HCT116 (cell line): ENCODE measurements at places on chromosomes 16 and 17. TPM values are rescaled to one million over a fixed set of nuclear protein-coding genes. Genes with fewer than 3 reads are reported as not detected.

- H3K4me1 ChIP-seq = peaks cover 70% of the 10 kb centered on the region
- DNase-seq = peak; percentile 89
- H3K4me3 ChIP-seq = no peak overlapping the region
These were observed 166.3 kb downstream of the MSI2 start for GRCh38 chr17:57422574-57423164.

DNA sequence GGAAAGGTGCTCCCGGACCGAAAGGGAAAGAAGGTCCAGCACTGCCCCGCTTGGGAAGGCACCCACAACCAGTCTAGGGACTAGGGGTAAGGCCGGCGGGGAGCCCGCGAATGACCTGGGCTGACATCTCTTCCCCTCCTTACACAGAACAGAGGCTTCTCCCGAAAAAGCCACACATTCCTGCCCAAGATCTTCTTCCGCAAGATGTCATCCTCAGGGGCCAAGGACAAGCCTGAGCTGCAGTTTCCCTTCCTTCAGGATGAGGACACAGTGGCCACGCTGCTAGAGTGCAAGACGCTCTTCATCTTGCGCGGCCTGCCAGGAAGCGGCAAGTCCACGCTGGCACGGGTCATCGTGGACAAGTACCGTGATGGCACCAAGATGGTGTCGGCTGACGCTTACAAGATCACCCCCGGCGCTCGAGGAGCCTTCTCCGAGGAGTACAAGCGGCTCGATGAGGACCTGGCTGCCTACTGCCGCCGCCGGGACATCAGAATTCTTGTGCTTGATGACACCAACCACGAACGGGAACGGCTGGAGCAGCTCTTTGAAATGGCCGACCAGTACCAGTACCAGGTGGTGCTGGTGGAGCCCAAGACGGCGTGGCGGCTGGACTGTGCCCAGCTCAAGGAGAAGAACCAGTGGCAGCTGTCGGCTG, 1.5 kb downstream of the CNP start:
- H3K4me1 ChIP-seq = peaks cover 7% of the 10 kb centered on the region
- peaks cover 15% of the 10 kb centered on the region for H3K36me3 ChIP-seq
- H3K27ac ChIP-seq = peak overlapping the region; percentile 73; the same call in 1 of the 2 replicates
- no peak for DNase-seq

DNA sequence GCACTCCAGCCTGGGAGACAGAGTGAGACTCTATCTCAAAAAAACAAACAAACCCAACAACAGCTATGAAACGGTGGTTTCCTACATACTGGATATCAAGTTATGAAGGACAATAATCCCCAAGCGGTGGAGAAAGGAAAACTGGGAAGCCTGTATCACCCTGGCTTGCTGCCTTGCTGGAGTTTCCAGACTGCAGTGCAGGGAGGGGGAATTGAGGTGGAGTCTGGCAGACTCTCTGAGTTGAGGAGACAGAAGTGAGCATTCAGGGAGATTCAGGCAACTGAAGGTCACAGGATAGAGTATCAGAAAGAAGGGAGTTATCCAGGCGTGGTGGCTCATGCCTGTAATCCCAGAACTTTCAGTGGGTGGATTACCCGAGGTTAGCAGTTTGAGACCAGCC, 11.9 kb downstream of the QRICH2 start:
- H3K4me1 ChIP-seq = no peaks in the 10 kb centered on the region
- no peak for DNase-seq
- no peaks in the 10 kb centered on the region for H3K27me3 ChIP-seq
- H3K36me3 ChIP-seq = no peaks in the 10 kb centered on the region; the same call in 1 of the 2 replicates
- no peak overlapping the region for H3K27ac ChIP-seq

GRCh38 chr17:65514541-65514940, 46.9 kb downstream of the AXIN2 start:
- H3K36me3 ChIP-seq = no peaks in the 10 kb centered on the region
- peak overlapping the region; percentile 82 for H3K27ac ChIP-seq
- no peak overlapping the region for H3K4me3 ChIP-seq
- H3K4me1 ChIP-seq = peaks cover 23% of the 10 kb centered on the region
- DNase-seq = no peak
- no peaks in the 10 kb centered on the region for H3K27me3 ChIP-seq

DNA sequence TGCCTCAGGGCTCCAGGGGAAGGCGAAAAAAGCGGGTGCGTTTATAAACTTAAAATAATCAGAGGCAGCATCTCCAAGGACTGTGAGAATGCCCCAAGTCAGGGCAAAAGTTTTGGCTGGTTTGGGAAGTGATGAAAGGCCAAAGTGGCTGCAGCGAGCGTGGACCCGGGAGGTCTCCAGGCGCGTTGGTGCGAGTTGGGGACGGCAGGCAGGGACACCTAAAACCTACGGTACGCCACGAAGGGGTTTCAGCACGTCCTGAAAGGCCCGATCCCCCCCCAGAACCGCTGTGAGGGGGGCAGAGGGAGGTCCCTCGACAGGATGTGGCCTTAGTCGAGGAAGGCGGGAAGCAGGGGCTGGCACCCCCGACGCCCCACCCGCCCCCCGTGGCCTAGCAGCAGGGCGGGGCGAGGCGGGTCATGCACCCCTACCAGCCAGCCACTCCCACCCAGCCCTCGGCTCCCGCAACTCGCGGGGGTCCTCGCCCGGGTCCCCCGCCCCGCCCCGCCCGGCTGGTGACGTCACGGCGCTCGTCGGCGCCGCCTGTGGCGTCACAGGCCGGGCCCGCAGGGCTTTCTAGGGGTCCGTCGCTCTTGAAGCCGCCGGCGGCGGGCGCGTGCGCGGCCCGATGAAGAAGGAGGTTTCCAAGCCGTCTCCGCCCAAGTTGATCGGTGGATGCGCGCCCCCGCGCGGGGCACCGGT, at the start of gene MYCBPAP:
MYCBPAP (plus strand) TSS at position 569 of the 702 bp plus-strand sequence. CDS start 236 bp downstream, outside the sequence.
- H3K4me3 ChIP-seq = no peak within 1 kb of the TSS
- no peaks in the 10 kb centered on the region for H3K27me3 ChIP-seq
- DNase-seq = no peak
- H3K4me1 ChIP-seq = no peaks in the 10 kb centered on the region

DNA sequence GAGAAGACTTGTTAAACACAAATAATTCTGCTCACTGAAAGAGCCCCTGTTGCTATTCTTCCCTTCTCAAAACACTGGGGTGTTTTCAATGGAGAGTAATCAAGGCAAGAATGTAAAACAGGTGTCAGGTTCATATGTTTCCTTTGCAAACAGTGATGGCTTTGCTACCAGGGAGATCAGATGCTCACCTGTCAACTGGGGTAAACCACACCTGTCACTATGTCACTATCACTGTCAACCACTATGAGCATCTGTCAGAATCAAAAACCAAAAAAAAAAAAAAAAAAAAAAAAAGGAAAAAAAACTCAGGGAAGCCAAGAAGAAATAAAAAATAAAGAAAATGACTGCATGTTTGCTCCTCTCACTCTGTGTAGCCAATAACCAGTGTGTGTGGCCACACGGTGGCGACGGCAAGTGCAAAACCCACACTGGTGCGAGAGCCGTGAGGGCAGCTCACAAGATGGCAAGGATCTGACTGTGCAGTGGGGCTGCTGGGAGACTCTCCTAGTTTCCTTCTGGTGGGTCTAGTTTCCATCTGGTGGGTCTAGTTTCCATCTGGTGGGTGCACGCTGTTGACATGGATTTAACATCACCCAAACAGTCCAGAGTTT, 22.7 kb downstream of the USP22 start:
- peaks cover 83% of the 10 kb centered on the region for H3K36me3 ChIP-seq
- no peaks in the 10 kb centered on the region for H3K27me3 ChIP-seq
- no peak for DNase-seq
- no peak overlapping the region for H3K27ac ChIP-seq

DNA sequence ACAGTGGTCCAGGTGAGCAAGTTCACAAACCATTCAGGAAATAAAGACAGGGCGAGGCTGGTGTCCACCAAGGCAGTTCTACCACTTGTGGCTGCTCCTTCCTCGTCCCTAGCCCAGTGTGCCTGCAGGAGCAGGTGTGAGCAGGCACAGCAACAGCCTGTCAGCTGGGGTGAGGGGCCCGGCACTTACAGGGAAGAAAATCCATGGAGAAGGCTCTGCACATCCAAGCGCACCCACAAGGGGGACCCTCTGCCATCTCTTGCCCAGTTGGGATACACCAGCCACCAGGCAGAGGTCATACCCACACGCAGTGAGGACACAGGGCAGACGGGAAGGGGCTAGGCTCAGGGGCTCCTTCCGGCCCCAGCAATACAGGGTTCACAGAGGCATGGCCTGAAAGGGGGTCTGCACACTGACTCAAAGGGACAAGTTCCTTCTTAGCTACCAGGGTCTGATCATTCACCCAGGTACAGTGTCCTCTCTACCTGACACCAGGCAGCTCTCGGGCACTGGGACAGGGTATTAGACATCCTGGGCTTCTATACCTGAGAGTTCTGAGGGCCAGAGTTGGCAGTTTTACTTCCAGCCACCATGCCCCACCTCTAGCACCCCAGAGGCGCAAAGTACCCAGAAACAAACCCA, 27.0 kb downstream of the CDIP1 start:
- no peaks in the 10 kb centered on the region for H3K27me3 ChIP-seq
- H3K27ac ChIP-seq = no peak overlapping the region
- H3K4me3 ChIP-seq = no peak overlapping the region
- DNase-seq = no peak

- H3K27me3 ChIP-seq = no peaks in the 10 kb centered on the region
- no peaks in the 10 kb centered on the region for H3K4me1 ChIP-seq
- no peak overlapping the region for H3K27ac ChIP-seq
- H3K36me3 ChIP-seq = no peaks in the 10 kb centered on the region
These were observed 868.8 kb downstream of the CDH11 start for GRCh38 chr16:64253096-64253495.

- H3K4me3 ChIP-seq = no peak overlapping the region
- DNase-seq = no peak
- no peak overlapping the region for H3K27ac ChIP-seq
- H3K4me1 ChIP-seq = no peaks in the 10 kb centered on the region
These were observed 231.1 kb downstream of the CDH13 start for GRCh38 chr16:82857693-82858365.

- H3K27ac ChIP-seq = no peak overlapping the region
- no peak overlapping the region for H3K4me3 ChIP-seq
- H3K27me3 ChIP-seq = no peaks in the 10 kb centered on the region
- H3K4me1 ChIP-seq = peaks cover 6% of the 10 kb centered on the region; the same call in 1 of the 2 replicates
These were observed 6.2 kb upstream of the CASC3 start for GRCh38 chr17:40134184-40134583.

GRCh38 chr16:79395591-79395990, 204.9 kb downstream of the MAF start:
- H3K36me3 ChIP-seq = no peaks in the 10 kb centered on the region
- no peaks in the 10 kb centered on the region for H3K27me3 ChIP-seq
- H3K27ac ChIP-seq = no peak overlapping the region
- no peak for DNase-seq
- H3K4me1 ChIP-seq = no peaks in the 10 kb centered on the region
- no peak overlapping the region for H3K4me3 ChIP-seq

GRCh38 chr17:3935825-3936355, 19.6 kb upstream of the P2RX1 start:
- H3K27me3 ChIP-seq = no peaks in the 10 kb centered on the region
- H3K4me3 ChIP-seq = no peak overlapping the region
- peaks cover 5% of the 10 kb centered on the region; the same call in 1 of the 2 replicates for H3K4me1 ChIP-seq
- no peak overlapping the region for H3K27ac ChIP-seq

DNA sequence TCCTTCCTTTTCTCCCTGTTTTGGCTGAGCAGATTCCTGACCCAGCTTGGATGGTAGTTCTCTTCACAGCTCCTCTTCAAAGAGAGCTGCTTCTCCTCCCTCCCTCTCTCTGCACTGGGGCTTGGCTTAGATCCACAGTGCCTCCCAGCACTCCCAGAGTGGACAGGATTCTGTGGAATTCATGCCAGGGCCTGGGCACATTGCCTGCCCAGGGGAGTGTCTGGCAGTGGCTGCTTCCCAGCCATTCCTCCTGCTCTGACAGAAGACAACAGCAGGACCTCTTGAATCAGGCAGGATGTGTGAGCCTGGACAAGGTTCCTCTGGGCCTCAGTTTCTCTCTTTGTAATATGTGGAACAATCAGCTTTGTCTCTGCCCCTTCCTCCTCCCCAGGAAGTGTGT, 4.5 kb upstream of the MMP28 start:
- DNase-seq = no peak
- H3K36me3 ChIP-seq = no peaks in the 10 kb centered on the region
- H3K4me1 ChIP-seq = peaks cover 9% of the 10 kb centered on the region
- no peak overlapping the region for H3K27ac ChIP-seq

DNA sequence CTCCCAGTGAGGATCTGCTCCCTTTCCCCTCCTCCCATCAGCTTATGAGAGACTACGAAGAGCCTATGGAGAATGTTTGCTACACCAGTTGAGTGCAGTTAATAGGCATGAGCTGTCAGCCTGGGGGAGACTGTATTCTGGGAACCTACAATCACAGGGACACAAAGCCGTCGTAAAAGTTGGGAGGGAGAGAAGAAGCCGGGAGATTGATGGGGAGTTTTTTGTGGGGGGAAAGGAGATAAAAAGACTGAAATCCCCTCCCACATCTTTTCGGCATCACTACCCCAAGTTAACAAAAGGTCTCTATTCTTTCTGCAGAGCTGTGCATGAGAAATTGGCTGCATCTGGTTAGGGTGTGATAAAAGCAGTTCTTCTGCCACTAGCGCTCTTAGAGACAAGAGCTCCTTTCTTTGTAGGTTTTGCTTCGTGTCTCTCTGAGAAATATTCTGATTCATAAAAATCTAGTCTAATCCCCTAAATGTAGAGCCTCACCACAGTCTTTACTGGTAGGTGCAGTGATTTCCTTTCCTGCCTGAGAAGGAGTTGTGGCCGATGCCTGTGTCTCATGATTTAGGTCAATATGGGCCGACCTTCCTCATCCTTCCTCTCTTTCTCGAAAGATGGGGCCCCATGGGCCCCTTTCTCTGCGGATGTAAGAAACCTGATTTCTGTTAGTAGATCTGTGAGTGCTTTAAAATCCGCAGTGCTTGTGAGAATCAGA, 77.4 kb downstream of the BPTF start:
- H3K27ac ChIP-seq = no peak overlapping the region
- no peaks in the 10 kb centered on the region for H3K27me3 ChIP-seq
- peaks cover 36% of the 10 kb centered on the region for H3K36me3 ChIP-seq
- no peak for DNase-seq

GRCh38 chr16:79188115-79188738, 412.3 kb downstream of the MAF start:
- no peak overlapping the region for H3K27ac ChIP-seq
- no peaks in the 10 kb centered on the region for H3K4me1 ChIP-seq
- no peak for DNase-seq
- H3K36me3 ChIP-seq = no peaks in the 10 kb centered on the region
- H3K27me3 ChIP-seq = no peaks in the 10 kb centered on the region
- H3K4me3 ChIP-seq = no peak overlapping the region

- H3K4me1 ChIP-seq = no peaks in the 10 kb centered on the region
- no peak overlapping the region for H3K4me3 ChIP-seq
- peak; percentile 48 for DNase-seq
- no peaks in the 10 kb centered on the region for H3K36me3 ChIP-seq
These were observed 10.6 kb downstream of the MYH3 start for GRCh38 chr17:10646392-10646990.

C16orf54 gene
- 0.15 TPM for total RNA-seq

TIGD7 gene
- 0.49 TPM for total RNA-seq

TMEM92 gene
- total RNA-seq = 6.6 TPM

KRTAP16-1 gene
- total RNA-seq = not detected

BCO1 gene
- not detected for total RNA-seq

LDAF1 gene
- total RNA-seq = 30.0 TPM

TPSB2 gene
- total RNA-seq = not detected

EVPLL gene
- not detected for total RNA-seq

SPATA33 gene
- total RNA-seq = 24.9 TPM

TEFM gene
- total RNA-seq = 13.1 TPM

CCT6B gene
- total RNA-seq = 1.1 TPM

MYO15B gene
- 30.3 TPM for total RNA-seq
